Tibial nerve (tissue), 4 donors: ENCODE measurements at places on chromosomes 16 and 17. TPM values are rescaled to one million over a fixed set of nuclear protein-coding genes. Genes with fewer than 3 reads are reported as not detected.

GRCh38 chr17:8365143-8365542 lies 11.4 kb downstream of the KRABD2 start:
- H3K27me3 ChIP-seq, result no peaks in the 10 kb centered on the region
- H3K36me3 ChIP-seq, result peaks cover 36% of the 10 kb centered on the region
- peak overlapping the region; percentile 8 for H3K27ac ChIP-seq
- H3K4me3 ChIP-seq, result no peak overlapping the region

DNA sequence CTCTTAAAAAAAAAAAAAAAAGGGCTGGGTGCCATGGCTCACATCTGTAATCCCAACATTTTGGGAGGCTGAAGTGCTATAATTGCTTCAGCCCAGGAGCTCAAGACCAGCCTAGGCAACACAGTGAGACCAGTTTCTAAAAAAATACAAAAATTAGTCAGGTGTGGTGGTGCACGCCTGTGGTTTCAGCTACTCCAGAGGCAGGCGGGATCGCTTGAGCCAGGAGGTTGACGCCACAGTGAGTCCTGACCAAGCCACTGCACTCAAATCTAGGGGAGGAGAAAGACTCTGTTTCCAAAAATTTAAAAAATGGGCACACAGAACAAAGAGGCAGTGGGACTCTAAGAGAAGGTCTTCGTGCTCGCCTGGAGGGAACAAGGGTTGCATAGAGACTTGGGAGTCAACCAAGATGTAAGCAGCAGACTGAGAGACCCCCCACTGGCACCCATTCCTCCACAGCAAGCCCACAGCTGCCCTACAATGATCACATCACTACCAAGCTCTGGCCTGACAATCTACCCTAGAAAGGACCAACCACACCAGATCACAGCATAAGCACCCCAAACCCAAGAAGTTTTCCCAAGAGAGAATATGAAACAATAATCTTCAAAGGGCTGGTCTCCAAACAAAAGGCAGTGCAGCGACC lies 121.6 kb downstream of the ANKRD11 start:
- H3K27ac ChIP-seq, result no peak overlapping the region
- no peak overlapping the region for H3K4me3 ChIP-seq
- DNase-seq, result no peak
- no peaks in the 10 kb centered on the region for H3K27me3 ChIP-seq
- peaks cover 91% of the 10 kb centered on the region for H3K4me1 ChIP-seq

GRCh38 chr17:17787568-17787967 lies 49.2 kb downstream of the SREBF1 start:
- no peak overlapping the region for H3K27ac ChIP-seq
- DNase-seq, result no peak
- H3K27me3 ChIP-seq, result no peaks in the 10 kb centered on the region
- no peak overlapping the region for H3K4me3 ChIP-seq
- H3K36me3 ChIP-seq, result no peaks in the 10 kb centered on the region

Gene PIRT
- total RNA-seq, result not detected

DNA sequence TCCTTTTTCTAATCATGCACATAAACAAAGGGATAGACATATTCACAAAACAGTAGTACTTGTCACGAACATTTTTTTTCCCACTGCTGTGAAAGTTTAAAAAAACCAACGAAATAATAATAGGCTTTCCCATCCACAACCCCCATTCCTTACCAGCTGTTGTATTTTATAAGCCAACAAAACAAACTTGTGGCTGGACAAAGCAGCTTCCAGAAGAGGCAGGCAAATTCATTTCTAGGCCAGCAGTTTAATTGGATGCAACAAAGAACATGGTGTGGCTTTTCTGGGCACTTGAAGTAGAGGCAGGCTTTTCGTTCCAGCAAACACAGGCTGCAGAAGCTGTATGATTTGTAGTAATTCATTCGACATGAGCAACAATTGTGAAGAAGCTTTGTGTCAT lies 56.0 kb upstream of the FAM20A start:
- no peaks in the 10 kb centered on the region for H3K4me1 ChIP-seq
- no peak overlapping the region for H3K27ac ChIP-seq
- DNase-seq, result no peak

Gene BAIAP3
- 2.7 TPM for total RNA-seq

- H3K36me3 ChIP-seq, result no peaks in the 10 kb centered on the region
- DNase-seq, result no peak
- no peak overlapping the region for H3K4me3 ChIP-seq
- no peaks in the 10 kb centered on the region for H3K27me3 ChIP-seq
- H3K4me1 ChIP-seq, result no peaks in the 10 kb centered on the region
Measured at GRCh38 chr16:27642756-27643155, 92.8 kb downstream of the KATNIP start.

Gene CCDC154
- total RNA-seq, result not detected

Gene CRYBA1
- total RNA-seq, result not detected

Gene TIMM22
- total RNA-seq, result 14.9 TPM

DNA sequence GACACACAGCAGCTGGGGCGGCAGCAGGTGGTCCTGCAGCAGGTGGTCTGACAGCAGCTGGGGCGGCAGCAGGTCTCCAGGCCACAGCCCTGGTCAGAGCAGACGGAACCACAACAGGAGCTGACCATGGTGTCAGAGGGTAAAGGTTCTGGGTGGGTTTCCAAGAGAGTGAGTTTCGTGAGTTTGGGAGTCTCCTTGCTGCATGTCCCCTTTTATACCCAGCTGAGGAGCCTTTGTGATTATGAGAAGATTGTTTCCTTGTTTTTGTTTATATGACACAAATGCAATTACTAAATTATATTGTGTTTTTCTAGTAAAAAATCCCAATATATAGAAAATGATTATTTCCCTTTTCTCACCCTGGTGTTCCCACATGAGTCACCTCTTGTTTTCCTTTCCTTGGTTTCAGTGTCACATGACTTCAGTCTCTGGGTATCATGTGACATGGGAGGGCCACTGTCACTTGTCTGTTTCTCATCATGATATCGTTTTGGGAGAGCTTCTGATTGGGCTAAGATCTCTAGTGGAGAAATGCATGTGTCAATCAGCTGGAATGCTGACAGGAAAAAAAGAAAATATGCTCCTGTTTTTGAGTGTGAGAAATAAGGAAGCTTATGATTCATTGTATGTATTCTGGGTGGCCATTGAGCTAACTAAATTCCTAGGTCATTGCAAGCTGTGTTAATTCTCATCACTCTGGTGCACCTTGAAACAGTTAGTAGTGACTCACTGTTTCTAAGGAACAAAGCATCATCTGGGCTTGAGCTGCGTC lies at the start of gene KRTAP4-6:
TSS of gene KRTAP4-6 (minus strand) at position 185 of the 772 bp plus-strand sequence. CDS start at position 128, 57 bp downstream.
- H3K36me3 ChIP-seq, result no peaks in the 10 kb centered on the region
- no peaks in the 10 kb centered on the region for H3K27me3 ChIP-seq
- no peaks in the 10 kb centered on the region for H3K4me1 ChIP-seq
- H3K4me3 ChIP-seq, result no peak within 1 kb of the TSS
- H3K27ac ChIP-seq, result no peak within 1 kb of the TSS

- no peak overlapping the region for H3K27ac ChIP-seq
- H3K4me1 ChIP-seq, result peaks cover 3% of the 10 kb centered on the region
- no peaks in the 10 kb centered on the region for H3K27me3 ChIP-seq
- DNase-seq, result no peak
Measured at GRCh38 chr16:27625050-27625697, 75.2 kb downstream of the KATNIP start.

DNA sequence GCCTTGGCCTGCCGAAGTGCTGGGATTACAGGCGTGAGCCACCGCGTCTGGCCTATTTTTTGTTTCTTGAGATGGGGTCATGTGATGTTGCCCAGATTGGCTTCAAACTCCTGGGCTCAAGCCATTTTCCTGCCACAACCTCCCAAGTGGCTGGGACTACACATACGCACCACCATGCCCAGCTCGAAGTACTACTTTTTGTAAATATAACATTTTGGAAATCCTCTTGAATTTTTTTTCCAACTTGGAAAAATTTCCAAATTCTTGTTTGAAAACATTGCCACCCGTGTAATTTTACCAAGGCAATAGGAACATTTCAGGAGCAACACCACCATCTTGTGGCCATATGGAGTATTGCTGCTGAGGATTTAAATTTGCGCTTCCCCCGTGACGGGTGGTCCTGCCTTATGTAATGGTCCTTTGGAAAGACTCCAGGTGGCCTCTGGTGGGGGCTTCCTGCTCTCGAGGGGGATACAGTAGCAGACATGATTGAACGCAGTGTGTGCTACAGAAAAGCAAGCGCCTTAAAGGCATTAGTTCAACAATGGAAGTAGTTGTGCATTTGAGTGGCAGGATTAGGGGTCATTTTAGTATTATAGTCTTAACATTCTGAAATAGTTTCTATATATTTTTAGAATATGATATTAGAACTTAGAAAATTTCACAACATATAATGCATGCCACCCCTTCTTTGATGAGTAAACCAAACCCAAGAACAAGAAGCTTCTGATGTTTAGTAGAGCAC lies 8.0 kb downstream of the FLYWCH1 start:
- no peaks in the 10 kb centered on the region for H3K27me3 ChIP-seq
- no peak overlapping the region for H3K4me3 ChIP-seq
- peak overlapping the region; percentile 6 for H3K27ac ChIP-seq
- peak; percentile 77 for DNase-seq
- H3K4me1 ChIP-seq, result no peaks in the 10 kb centered on the region

- H3K27ac ChIP-seq, result no peak overlapping the region
- no peaks in the 10 kb centered on the region for H3K4me1 ChIP-seq
- peaks cover 61% of the 10 kb centered on the region for H3K36me3 ChIP-seq
Measured at GRCh38 chr17:68544111-68544915, 32.1 kb downstream of the PRKAR1A start.
